ENCODE measurements at places on chromosomes 1 and 21.

GRCh38 chr21:17340081-17340480, 172.8 kb upstream of the CXADR start:
- DNase-seq, result no peak

DNA sequence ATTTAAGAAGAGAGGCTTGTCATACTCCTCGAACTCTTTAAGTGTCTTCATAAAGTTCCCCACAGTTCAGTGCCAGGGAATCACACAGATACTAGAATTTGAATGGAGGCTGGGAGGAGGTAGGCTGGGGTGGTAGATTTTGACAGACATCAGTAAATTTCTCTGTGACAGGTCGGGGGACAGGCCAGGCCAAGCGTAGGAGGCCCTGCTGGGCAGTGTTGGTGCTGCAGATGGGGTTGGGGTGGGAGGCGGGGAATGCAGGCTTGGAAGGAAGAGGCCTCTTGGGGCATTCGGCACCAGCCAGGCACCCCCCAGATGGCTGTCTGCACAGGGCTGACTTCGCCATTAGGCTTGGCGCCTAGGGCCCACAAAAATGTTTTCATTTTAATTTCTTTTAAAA, 84.0 kb downstream of the MAN1C1 start:
- no peak for DNase-seq

- DNase-seq, result no peak
These were observed 53.9 kb downstream of the GALNT2 start for GRCh38 chr1:230120921-230121381.

GRCh38 chr1:19067912-19068638, 111.6 kb upstream of the IFFO2 start:
- DNase-seq, result peak; percentile 61

DNA sequence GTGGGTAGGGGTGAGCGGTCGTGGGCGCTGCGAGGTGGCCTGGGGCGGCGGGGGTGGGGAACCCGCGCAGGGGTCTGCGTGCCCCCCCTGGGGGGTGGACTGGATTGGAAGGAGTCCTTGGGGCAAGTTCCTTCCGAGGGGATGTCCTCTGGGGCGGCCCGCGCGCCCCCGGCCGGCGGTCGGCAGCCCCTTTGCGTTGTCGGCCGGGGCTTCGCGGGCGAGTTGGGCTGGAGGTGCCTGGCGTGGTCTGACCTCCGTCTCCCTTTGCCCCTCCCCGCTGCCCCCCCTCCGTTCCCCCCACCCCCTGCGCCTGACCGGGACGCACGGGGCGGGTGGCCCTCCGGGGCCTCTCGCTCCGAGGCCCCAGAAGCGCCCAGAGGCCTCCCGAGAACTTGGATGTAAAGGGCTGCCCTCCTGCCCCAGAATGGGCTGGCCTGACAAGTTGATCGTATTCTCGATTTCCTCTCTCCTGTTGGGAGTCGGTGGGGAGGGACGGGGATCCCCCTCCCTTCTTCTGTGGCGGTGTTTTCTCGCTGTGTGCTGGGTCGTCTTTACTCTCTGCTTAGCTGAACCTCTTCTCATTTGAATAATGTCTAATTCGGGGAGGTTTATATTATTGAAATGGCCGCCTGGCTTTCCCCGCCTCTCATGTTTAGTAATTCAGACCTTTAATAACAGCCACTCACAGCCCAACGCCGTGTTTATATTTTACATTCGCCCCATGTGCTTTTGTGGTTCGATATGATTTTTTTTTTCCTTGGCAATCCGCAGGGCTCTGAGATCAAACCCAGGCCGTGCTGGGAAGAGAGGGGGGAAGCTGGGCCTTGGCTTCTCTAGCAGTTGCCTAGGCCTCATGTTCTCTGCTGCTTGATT, 1.3 kb downstream of the POU2F1 start:
- peak; percentile 67 for DNase-seq

- DNase-seq, result peak; percentile 75
These were observed at the start of gene ZNF684 for GRCh38 chr1:40531381-40532061. ZNF684 (plus strand) TSS chr1:40531637; CDS start chr1:40533167, 1,530 bp downstream.

DNA sequence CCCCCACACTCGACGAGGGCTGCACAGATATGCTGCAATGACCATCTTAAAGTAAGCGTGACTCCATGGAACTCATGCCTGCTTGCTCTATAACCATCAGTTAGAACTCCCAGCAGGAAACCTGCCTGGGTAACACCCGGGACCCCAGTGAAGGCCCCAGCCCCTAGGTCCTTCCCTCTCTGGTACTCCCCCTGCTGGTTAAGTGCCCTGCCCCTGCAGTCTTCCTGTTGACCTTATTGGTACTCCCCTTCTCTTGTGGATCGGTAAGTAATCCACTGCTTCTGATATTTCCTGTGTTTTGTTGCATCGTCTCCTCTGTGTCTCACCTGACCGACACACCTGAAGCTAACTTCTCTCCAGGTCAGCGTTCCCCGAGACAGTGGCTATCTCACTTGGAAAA, 104.8 kb upstream of the COG2 start:
- no peak for DNase-seq

DNA sequence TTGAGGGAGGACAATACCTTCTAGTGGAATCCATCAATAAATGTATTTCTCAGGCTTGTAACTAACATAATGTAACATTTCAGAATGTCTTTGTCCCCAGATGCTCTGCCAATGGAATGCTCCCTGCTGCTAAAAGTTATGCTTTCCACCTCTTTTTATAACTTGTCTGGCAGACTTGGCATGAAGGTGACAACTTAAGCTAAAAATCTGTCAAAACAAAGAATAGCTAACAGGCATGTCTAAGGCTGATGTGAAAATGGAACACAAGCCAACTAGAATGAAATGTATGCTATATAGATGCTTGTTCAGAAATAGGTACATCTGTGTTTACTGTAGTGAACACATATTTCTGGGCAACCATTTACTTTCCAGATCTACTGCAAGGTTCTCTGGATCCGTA, 467.9 kb downstream of the MRPL39 start:
- no peak for DNase-seq

- no peak for DNase-seq
These were observed 31.3 kb downstream of the C8B start for GRCh38 chr1:56934430-56935060.

- no peak for DNase-seq
These were observed 41.8 kb downstream of the ZNF281 start for GRCh38 chr1:200367841-200368534.

DNA sequence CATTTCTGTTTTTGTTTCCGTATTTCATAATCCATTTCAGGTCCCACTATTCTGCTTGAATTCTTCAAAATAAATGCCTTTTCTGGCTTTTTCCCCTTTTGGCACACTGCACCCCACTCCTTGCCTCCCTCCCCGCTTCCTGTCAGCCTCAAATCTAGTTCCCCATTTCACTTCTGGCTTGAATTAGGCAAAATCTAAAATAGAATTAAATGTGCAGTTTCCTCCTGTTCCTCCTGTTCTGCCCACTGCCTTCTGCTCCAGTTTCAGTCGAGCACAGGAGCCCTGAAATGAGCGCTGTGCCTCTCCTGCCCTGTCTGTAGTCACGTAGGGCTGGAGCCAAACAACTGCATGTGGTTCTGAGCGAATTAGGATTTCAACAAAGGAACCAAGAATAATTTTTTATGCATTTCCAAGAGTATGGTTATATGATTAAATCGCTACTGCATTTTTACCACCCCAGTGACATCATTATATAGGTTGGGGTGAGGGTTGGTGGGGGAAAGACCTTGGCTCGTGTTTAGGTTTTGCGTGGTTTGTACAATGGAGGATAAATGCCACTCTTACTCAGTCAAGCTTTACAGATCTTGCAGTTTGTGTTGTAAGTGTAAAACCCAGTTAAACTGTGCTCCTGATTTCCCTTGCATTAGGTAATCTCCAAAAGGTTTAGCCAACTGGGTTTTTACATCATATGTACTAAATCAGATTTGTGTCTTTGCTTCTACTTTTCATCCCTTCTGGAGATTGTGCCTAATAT, 114.9 kb downstream of the VPS13D start:
- DNase-seq, result no peak

- no peak for DNase-seq
These were observed 17.1 kb downstream of the CAPZA1 start for GRCh38 chr1:112636597-112637253.

DNA sequence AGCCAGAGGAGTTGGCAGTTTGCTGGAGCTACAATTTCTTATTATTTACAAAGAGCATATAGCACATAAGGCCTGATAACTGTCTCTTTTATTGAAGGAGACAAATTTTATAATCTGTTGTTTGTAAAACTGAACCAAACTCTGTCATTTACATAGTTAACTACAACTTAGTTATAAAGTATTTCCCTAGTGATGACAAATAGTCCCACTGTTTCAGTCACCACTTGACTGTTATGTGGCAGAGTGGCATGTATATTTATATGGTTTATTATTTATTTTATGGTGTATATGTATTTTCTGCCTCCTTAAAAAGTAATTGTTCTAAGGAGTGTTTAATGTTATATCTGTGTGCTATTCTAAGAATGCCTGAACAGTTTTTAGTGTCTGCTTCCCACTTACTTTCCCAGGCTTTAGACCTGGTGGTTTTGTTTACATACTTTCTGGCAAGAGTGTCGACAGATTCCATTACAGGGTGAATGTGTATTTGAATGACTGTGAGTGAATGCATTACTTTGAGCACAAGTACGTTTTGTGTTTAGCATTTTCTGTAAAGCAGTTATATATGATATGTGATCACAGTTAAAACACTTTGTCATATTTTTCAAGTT, 10.0 kb downstream of the TSEN15 start:
- no peak for DNase-seq

DNA sequence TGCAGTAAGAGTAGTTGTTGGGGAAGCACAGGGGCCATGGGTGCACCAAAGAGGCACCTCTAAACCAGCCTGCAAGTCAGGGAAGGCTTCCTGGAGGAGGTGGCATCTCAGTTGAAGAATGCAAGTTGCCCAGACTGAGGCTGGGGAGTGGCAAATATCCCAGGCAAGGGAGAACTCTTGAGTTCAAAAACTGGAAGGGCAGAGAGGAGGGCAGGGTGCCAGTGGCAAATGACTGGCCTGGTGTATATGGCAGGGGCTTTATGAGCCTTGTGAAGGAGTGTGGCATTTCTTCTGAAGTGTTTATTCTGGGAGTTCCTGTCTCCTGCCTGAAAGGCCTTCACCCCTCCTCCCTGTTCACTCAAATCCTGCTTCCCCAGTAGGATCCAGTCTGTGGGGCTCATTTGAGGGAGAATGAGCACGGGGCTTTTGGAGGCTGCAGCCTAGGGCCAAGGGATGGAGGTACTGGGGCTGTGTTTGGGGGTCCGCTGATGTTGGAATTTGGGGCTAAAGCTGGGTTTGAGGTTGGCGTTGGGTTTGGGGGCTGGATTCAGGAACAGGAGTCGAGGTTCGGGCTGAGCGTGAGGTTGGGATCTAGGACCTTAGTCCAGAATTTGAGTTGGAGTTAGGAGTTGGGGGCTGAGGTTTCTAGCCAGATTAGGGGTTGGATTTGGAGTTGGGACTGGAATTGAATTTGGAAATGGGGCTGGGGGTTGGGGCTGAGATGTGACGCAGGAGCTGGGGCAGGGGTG, at the start of gene TMEM125:
TSS of gene TMEM125 (plus strand) at position 357 of the 749 bp plus-strand sequence. CDS start 2,740 bp downstream, outside the sequence.
- peak; percentile 42 for DNase-seq

DNA sequence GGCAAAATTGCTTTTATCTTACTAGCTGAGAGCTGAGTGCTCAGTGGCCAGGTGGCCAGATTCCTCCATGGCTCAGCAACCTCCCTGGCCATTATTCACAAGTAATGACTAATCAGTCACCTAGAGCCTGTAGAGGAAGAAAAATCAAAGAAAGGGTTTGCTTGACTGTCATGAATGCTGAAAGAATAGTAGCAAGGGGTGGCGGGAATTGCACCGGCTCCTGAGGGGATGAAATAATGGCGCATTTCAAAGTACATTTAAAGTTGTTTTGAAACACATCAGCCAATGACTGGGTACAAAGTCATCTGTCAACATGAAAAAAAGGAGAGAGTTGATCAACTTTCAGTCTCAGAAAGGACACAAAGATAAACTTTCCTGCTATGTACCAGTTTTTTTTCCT, 99.5 kb downstream of the OMA1 start:
- DNase-seq, result no peak

GRCh38 chr1:225774281-225775147, 3.1 kb upstream of the SRP9 start:
- DNase-seq, result no peak

- DNase-seq, result no peak
These were observed 790 bp upstream of the TMEM54 start for GRCh38 chr1:32901823-32902534.

GRCh38 chr1:219713981-219714381, 101.1 kb upstream of the ZC3H11B start:
- no peak for DNase-seq

- DNase-seq, result no peak
These were observed 280.0 kb downstream of the NFIA start for GRCh38 chr1:61362351-61362750.

GRCh38 chr1:162835157-162835899, 25.6 kb downstream of the CCDC190 start:
- no peak for DNase-seq

GRCh38 chr1:113872219-113872935, 865 bp upstream of the PTPN22 start:
- DNase-seq, result no peak

DNA sequence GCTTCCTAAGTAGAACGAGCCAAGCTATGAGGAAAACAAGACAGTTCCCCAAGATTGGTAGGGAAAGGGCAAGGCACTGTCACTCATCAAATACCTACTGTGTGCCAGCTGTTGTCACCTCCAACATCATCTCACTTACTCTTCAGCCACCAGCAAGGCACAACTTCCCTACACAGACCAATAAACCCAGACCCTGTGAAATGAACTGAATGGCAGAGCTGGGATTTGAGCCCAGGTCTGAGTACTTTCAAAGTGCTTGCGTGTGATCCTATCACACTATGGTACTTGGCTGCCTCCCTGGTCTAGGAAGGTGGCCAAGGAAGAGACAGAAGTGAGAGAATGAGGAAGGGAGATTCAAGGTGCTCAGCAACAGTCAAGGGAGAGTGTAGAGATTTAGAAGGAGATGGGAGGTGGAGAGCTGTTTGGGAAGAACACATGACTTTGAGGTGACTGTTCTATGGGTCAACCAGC, 16.7 kb upstream of the TRIM63 start:
- DNase-seq, result no peak

DNA sequence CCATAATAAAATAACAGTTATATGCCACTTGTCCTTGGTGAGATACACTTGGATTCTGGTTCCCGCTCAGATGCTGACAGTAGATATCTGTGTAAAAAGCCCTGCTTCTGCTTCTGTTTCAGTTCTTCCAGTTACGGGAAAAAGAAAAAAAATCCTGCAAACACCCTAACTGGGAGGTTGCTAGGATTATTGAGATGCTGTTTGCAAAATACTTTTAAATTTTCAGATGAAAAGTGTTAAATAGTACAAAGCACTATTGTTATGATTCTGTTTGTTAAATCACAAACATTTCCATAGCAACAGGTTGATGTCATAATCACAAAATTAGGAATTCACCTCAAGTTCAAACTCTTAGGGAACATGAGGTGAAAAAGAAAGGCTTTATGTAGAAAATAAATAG, 232.3 kb downstream of the HMCN1 start:
- DNase-seq, result no peak

DNA sequence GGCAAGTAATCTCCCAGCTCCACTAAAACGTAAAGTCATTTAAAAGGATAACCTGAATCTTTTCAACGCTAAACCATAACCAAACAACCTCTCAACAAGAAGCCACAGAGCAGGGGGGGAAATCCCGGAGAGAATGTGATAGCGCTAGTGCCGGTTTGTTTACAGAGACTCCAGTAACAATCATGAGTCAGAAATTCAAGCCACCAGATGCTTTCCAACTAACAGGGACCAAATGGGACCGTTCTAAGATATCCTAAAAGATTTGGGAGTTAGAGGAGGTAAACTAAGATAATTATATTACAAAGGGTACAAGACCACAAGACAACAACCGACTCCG, 825 bp downstream of the DCAF8 start:
- peak; percentile 52 for DNase-seq
